ENCODE measurements at places on chromosomes 1 and 21.

DNA sequence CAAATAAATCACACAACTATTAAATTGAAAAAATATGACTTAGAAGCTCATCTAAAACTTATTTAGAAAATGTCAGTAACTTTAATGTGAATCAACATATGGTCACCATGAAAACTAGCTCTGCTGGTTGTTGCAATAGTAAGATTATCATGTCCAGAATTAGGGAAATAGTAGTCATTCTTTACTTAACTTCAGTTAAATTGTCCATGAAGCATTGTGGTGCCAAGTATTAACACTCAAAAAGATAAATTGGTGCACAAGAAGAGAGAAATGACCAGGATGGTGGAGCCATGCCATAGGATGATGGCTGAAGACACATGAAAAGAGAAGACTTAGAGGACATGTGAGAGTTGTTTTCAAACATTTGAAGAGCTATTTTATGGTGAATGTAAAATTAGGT lies 130.2 kb upstream of the PTGFR start:
- DNase-seq, result no peak

- no peak for DNase-seq
Observed at GRCh38 chr1:234722270-234722704, 112.3 kb upstream of the IRF2BP2 start.

DNA sequence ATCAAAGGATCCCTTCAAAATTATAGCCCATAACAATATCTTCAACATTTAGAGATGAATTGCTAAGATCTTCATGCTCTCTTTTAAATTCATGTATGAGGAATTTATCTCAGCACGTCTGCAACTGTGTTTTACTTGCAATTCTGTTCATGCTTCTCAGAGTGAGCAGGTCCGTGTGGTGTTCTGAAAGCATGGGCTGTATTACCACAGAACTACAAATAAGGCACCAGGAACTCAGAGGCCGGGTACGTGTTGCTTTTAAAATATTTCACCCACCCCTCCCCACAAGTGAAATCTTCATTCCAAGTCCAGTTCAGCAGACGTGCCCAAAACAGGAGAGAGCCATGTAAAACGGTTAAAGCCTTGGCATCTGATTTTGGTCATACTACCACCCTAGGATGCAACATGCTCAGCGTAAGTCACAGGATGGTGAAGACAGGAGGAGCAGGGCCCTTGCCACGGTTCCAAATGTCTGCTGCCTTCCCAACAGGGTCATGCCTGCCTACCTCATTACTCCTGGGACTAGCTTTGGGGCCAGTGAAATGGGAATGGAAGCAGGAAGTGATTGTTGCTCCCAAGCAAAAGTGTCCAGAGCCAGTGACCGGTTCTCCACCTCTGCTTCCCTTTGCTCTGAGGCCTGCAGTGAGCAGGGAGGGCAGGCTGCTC lies 133.7 kb downstream of the PTPN14 start:
- no peak for DNase-seq

DNA sequence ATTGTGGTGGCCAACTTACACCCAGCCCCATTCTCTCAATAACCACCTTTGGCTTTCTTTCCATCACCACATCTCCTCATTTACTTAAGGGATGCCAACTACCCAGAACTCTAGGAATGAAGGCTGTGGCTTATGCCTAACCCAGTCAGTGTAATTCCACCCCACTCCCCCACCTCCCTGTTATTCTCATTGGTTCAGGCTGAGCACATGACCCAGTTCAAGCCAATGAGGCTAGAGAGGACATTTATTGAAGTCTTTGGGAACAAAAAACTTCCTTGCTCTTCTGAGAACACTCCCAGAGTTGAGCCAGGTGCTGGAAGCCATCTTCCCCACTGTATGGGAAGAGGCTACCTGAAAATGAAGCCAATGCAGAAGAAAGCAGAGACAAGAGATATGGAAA lies 22.8 kb upstream of the CD2 start:
- no peak for DNase-seq

- no peak for DNase-seq
Observed at GRCh38 chr21:45939521-45940045, 42.0 kb upstream of the COL6A1 start.
